ENCODE measurements at places on chromosomes 3 and 15.

- DNase-seq: no peak
Measured at GRCh38 chr3:125478326-125478725, 41.7 kb downstream of the SNX4 start.

GRCh38 chr15:95620934-95621579 is 709.4 kb upstream of the NR2F2 start:
- no peak for DNase-seq

- no peak for DNase-seq
Measured at GRCh38 chr3:17119201-17120072, 234.7 kb downstream of the PLCL2 start.

GRCh38 chr3:10291641-10292040 is 1.1 kb downstream of the GHRL start:
- no peak for DNase-seq

- DNase-seq: no peak
Measured at GRCh38 chr15:39266890-39267289, 314.0 kb upstream of the THBS1 start.

GRCh38 chr15:101131489-101132389 is 120.1 kb downstream of the CHSY1 start:
- no peak for DNase-seq

DNA sequence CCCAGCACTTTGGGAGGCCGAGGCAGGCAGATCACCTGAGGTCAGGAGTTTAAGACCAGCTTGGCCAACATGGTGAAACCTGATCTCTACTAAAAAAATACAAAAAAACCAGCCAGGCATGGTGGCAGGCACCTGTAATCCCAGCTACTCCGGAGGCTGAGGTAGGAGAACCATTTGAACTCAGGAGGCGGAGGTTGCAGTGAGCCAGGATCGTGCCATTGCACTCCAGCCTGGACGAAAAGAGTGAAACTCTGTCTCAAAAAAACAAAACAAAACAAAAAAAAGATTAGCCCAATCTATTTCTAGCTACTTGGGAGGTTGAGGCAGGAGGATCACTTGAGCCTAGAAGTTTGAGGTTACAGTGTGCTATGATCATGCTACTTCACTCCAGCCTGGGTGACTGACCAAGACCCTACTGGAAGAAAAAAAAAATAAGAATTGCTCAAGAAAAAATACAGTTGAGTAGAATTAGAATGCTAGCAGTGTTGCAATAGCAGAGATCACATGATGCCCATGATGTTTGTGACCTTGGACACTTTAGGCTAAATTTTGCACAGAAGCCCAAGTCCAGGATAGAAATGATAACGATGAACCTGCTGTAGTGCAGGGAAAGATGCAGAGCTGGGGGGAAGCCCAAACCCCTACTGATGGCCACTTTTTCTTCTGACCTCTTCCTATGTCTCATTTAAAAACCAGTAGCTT is 162.2 kb downstream of the LPP start:
- DNase-seq: no peak

DNA sequence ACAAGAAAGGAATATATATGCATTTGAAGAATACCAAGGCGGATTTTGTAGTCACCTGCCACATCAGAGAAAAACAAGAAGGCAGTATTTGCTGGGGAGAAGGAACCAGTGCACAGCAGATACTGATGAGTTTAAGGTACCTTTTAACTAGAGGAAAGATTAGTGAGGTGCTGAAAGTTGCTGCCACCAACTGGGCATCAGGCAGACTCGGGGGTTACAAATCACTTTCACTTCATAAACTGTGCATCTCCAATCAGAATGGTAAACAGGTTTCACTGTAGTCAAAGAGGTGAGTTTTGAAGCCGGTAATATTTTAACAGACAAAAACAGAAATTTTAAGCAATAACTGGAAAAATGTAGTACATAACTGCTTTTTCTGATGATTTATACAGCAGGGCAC is 4.1 kb downstream of the FBN1 start:
- DNase-seq: no peak

DNA sequence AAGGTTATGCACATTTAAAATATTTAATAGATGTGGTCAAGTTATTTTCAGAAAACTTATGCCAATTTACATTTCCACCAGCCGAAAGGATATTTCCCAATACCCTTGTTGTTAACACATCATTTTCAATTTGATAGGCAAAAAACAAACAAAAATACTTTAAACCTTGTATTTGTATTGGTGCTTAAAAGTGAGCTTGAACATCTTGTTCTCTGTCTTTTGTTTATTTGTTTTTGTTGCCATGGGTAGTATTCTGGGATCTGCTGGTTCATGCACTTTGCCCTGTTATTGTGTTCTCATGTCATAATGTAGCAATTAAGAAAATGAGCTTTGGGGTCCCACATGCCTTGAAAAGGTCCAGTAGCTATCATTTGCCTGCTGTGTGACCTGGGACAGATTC is 191.4 kb downstream of the LRTM1 start:
- DNase-seq: no peak

GRCh38 chr15:67520321-67521028 is 456 bp upstream of the C15orf61 start:
- DNase-seq: no peak

Data from tibial artery (tissue), 4 donors.